ENCODE measurements at places on chromosomes 7 and 10.

- DNase-seq, result no peak
Observed at GRCh38 chr10:28215930-28216329, 86.9 kb downstream of the MPP7 start.

GRCh38 chr10:125102821-125103220 lies 57.5 kb downstream of the CTBP2 start:
- DNase-seq, result no peak

- no peak for DNase-seq
Observed at GRCh38 chr7:34275624-34276023, 370.3 kb downstream of the BMPER start.

DNA sequence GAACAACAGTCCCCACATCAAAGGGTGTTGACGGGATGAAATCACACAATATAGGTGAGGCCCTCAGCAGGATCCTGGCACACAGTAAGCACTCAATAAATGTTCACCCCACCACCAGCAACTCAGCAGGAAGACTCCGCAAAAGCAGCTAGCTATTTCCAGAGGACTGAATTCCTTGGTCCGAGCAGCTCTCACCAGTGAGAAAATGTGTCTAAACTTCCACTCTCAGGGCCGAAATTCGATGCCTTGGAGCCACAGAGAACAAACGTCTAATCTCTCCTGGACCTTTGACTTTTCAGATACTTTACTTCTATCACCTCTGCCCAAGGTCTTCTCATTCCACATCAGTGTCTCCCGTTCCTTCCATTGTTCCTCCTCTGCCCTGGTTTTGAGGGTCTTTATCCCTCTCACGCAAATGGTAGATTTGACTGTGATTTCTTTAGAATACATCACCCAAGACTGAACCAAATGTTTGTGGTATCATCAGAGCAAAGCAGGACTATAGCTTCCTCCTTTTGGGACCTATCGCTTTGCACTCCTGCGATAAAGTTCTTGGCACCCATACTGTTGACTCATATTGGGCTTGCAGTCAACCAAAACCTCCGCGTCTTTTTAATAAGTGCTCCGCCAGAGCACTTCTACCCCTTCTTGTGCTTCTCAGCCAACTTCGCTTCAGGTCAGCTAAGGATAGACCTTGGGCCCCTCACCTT lies 903 bp upstream of the NT5C2 start:
- DNase-seq, result peak; percentile 55

GRCh38 chr10:123804716-123805115 lies 86.9 kb downstream of the CPXM2 start:
- DNase-seq, result no peak

- DNase-seq, result no peak
Observed at GRCh38 chr10:86334488-86335085, 32.0 kb downstream of the GRID1 start.
